ENCODE measurements at places on chromosomes 1 and 21.

DNA sequence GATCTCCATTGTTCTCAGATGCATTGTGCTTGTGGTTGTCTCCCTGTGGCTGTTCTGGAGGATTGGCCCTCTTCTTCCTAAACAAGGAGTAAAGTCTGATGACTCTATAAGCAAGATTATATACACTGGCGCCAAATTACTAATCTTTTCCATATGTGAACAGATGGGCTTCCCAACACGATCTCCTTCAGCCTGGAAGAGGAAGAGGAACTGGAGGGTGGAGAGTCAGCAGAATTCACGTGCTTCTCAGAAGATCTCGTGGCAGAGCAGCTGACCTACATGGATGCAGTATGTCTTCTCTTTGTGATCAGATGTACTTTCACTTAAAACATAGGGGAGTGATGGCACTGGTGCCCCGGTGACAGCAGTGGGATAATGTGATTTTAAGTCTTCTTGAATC, 78.7 kb downstream of the RGL1 start:
- no peak for DNase-seq

- no peak for DNase-seq
Observed at GRCh38 chr1:170318141-170318540, 172.4 kb downstream of the NTMT2 start.

- DNase-seq = no peak
Observed at GRCh38 chr1:214425716-214426425, 125.5 kb downstream of the PTPN14 start.

DNA sequence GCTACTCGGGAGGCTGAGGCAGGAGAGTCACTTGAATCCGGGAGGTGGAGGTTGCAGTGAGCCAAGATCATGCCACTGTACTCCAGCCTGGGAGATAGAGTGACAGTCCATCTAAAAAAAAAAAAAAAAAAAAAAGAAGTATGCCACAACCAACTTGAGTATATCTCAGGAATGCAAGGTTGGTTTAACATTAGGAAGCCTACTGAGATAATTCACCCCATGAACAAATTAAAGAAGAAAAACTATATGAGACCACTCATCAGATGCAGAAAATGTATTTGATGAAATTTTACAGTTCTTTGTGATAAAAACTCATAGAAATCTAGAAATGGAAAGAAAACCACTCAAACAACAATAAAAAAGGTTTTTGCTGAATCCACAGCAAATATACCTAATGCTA, 373.8 kb downstream of the LMO4 start:
- DNase-seq = no peak

DNA sequence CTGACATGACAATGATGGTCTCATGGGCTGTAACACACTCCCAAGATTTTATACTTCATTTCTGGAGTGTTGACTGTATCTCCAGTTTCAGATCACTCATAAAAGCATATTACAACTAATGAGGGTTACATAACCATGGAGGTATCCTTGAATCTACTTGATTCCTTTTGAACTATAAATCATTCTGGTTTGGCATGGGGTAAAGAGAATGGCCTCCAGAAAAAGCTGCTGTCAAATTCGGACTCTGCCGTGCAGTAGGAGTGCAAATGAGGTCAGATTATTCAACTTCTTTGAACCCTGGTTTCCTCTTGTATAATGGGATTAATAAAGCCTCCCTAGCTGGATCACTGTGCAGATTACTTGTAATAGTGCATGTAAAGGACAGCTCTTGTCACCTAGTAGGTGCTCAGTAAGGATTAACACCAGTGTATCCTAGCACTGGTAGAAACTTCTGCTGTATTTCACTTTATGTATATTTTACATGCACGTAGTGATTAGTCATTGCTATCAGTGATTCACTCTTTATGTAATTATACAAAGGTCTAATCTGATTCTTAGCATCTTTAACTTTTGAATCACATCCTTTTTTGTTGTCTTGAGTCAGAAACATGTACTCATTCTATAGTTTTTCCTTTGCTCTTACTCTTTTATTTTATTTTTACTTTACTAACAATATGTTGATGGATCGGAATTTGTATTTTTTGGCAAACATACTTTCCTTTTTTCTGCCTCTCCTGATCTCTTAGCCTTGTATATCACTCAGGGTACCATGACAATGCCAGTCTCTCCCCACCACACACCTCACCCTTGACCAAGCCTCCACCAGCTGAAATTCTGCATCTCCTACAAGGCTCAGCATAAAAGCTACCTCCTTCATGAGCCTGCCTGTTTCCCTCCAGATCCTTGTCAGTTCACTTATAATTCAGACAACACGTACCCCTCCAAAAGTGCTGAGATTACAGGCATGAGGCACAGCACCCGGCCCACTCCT, 3.2 kb downstream of the LRRC8C start:
- DNase-seq = no peak

DNA sequence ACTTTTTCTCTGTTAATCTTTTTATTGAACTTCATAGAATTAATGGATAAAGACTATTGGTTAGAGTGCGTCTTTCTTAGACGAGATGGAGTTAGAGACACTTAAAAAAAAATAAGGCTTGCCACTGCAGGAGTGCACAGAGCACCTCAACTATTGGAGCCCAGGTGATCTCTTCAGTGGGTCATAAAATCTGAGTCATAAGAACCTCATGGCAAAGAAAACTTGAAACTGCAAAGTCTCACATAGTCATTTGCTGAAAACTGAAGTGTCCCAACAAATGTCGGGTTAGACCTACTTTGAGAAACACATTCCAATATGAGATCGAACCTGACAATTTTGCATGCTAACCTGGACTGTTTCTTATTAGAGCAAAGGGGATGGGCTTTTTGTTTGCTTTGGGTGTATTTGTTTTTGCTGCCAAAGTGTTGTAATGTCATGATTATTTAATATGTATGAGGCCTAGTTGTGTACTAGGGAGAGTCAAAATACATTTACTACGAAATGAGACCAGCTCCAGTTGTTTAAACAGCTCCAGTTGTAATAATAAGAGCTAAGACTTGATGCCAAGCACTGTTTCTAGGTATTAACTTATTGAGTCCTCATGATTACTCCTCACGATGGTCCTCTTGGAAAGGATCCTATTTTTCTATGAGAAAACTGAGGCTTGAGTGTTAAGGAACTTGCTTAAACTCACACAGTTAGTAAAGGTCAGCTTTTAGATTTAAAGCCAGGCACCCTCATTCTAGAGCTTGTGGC, 65.1 kb downstream of the DDR2 start:
- no peak for DNase-seq

DNA sequence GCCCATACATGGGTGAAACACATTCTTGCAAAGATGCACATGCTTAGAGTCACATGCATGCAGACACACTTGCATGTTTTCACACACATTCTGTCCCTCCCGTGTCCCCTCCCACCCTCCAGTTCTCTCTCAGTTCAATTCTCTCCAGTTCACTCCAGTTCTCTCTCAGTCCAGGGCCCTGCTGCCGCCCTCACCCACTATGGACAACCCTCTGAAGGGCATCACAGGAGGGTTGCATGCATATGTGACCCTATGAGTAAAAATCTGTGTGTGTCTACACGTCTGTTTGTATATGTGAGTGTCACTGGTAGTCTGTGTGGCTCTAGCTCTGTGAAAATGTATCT, 21.8 kb upstream of the ADGRB2 start:
- no peak for DNase-seq

DNA sequence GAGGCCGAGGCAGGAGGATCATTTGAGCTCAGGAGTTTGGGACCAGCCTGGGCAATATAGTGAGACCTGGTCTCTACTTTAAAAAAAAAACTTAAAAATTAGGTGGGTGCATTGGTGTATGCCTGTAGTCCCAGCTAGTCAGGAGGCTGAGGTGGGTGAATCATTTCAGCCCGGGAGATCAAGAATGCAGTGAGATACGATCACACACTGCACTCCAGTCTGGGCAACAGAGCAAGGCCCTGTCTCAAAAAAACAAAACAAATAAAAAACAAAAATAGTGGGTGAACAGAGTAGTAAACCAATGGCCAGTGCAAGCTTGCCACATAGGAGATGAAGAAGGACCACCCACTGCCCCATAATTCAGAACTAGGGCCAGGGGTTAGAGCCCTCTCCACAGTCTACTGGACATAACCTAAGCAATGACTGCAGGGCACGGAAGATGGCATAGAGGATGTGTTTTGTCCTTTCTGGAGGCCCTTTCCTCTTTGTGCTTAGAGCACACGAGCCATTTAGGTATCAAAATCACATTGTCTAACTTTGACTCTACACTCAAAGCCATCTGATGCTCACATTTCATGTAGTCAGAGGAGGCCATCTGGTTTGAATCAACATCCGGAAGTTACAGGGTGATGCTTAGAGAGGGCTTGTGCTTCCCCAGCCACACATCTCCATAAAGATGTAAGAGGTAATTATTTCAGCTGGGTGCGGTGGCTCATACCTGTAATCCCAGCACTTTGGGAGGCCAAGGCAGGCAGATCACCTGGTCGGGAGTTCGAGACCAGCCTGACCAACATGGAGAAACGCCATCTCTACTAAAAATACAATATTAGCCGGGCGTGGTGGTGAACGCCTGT, 12.6 kb downstream of the CD2 start:
- DNase-seq = no peak

- DNase-seq = no peak
Observed at GRCh38 chr1:147579934-147580537, 38.7 kb downstream of the BCL9 start.

GRCh38 chr1:202648605-202649226, 61.5 kb downstream of the SYT2 start:
- no peak for DNase-seq

DNA sequence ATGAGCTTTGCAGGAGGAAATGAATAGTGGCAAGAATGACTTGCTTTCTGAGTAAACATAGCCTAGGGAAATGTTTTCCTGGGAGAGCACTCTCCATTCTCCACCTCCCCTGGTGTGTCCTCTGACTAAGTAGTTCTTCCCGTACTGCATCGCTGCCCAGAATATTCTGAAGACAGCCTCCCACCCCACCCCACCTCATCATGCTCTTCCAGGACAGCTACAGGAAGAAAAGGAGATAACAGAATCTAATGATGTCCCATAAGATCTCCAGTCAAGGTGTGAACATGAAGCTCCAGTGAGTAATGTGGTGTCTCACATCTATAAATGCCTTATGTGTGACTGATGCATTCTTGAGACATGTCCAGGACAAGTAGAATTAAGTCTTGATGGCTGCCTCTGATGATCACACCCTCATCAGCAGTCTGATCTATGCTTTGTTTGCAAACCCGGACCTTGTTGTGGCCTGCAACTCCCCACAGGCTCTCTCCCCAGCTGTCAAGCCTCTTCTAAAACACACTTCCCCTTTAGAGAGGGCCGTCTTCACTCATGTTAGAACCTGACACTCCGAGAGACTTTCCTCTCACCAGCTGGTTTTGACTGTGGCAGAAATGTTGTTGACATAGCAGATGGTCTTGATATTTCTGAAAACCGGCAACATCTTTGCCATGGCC, 183.0 kb downstream of the CYYR1 start:
- peak; percentile 13 for DNase-seq

DNA sequence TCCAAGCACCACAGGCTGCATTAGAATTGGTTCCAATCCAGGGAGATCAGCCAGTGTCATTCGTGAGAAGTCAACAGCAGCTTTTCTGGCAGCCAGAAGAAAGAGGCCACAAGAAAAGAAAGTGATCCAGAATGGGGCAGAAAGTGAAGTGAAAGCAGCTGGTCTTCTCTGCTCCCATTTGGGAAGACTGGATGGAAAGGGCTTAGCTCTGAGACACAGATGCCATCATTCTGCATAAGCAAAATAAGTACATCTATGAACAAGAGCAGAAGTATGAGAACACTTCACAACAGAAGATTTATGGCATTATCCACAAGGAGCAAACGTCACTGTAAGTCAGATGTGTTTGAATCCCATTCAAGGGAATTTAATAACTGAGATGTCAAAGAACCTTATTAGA, 326.5 kb upstream of the ESRRG start:
- no peak for DNase-seq

- no peak for DNase-seq
Observed at GRCh38 chr1:66267201-66267940, 266.6 kb upstream of the SGIP1 start.

GRCh38 chr21:20942523-20942922, 55.7 kb upstream of the NCAM2 start:
- DNase-seq = no peak

DNA sequence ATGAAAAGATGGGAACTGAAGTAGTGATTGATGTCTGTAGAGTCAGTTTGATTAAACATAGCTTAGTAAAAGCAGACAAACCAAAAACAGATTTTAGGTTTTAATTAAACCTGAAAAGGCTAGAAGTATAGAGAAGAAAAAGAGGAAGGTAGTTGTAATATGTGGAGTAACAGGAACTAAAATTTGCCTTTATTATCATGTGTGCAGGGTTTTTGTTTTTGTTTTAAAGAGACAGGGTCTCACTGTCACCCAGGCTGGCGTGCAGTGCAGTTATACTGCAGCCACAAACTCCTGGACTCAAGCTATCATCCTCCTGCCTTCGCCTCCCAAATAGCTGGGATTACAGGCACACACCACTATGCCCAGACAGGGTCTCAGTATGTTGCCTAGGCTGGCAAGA, 6.0 kb downstream of the TOR1AIP1 start:
- DNase-seq = no peak

DNA sequence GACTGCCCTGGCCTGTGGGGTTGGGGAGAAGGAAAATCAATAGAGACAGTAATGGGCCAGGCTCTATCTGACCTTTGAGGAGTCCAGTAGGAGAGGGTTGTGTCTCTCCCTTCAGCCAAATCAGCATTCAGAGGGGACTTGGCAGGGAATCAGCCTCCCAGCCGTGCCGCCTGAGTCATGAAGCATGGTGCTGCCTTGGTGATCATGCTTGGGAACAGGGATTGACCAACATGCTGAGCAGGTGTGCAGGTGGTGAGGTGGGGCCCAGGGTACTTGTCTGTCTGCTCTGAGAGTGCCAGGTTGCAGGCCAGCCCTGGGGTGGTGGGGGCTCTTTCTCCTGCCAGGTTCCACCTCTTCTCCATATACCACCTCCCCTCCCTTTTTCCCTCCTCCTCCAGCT, 58.9 kb upstream of the TLR5 start:
- no peak for DNase-seq

DNA sequence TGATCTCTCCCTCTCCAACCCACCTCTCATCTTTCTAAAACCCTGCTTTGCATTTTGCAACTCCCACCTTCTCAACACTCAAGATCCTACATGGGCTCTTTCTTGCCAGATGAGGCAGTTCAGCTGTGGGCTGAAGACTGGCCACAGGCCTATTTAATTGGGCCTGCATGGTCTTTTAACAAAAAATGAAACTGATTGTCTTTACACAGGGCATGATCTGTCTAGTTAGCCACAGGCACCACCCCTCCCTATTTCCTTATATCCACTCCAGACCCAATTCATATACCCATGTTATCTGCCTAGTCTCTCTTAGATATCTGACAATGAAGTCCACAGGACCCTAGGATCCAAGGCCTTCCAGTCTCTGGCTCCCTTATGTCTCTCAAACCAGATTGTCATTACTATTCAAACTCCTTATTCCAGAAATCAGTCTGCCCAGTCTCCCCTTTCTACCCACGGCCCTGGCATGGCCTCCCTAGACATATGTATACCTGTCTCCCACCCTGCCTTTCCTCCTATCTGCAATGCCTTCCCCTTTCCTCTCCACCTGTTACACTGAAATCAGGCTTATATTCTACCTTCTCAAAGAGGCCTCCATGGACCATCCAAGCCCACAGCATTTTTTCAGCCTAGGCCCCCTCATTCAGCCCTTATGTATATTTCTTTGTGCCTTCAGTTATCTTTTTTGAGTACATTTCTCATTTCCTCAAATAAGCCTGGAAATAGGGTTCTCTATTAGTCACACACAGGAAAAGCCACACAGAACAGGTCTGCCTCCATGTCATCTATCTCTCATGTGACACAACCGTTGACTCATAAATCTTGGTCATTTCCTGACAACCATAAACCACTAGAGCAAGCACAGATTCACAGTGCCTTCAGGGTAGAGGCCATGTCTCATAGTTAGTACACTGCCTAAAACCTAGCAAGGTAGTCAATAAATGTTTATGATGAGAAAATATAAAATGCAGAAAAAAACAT, 39.0 kb downstream of the LPAR3 start:
- no peak for DNase-seq
